ENCODE measurements at places on chromosomes 4 and X. TPM values are rescaled to one million over a fixed set of nuclear protein-coding genes. Genes with fewer than 3 reads are reported as not detected.

IGSF1 gene
- polyA plus RNA-seq = 2.0 TPM

RAB40AL gene
- polyA plus RNA-seq = not detected

ASMT gene
- polyA plus RNA-seq = not detected

STK32B gene
- polyA plus RNA-seq = 18.1 TPM

PRRG1 gene
- 5.8 TPM for polyA plus RNA-seq

TRIML2 gene
- polyA plus RNA-seq = not detected

SERPINA7 gene
- 1.2 TPM for polyA plus RNA-seq

GRPEL1 gene
- polyA plus RNA-seq = 84.9 TPM

IL13RA2 gene
- 17.4 TPM for polyA plus RNA-seq

NUDT9 gene
- polyA plus RNA-seq = 49.5 TPM

TRO gene
- 17.0 TPM for polyA plus RNA-seq

FDCSP gene
- not detected for polyA plus RNA-seq

GK2 gene
- polyA plus RNA-seq = not detected

All from kidney (tissue), 22 donors.